HuH-7 (cell line): ENCODE measurements at places on chromosomes 13 and 19.

- no peak for DNase-seq
These were observed 2.3 kb downstream of the LINGO3 start for GRCh38 chr19:2305452-2306280.

GRCh38 chr19:16143399-16144215 lies at the start of gene HSH2D:
Gene HSH2D, plus strand, starts transcription at chr19:16143685. Its CDS starts 5,066 bp downstream, at chr19:16148751.
- DNase-seq = no peak

GRCh38 chr19:39046037-39046821 lies 13.9 kb upstream of the FBXO27 start:
- no peak for DNase-seq

- no peak for DNase-seq
These were observed 3.3 kb downstream of the SIX5 start for GRCh38 chr19:45765702-45766295.

DNA sequence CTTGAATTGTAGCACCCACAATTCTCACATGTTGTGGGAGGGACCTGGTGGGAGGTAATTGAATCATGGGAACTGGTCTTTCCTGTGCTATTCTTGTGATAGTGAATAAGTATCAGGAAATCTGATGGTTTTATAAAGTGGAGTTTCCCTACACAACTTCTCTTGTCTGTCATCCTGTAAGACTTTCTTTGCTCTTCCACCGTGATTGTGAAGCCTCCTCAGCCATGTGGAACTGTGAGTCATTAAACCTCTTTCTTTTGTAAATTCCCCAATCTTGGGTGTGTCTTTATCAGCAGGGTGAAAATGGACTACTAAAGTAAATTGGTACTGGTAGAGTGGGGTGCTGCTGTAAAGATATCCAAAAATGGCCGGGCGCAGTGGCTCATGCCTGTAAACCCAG lies 215.6 kb downstream of the LIG4 start:
- no peak for DNase-seq

GRCh38 chr19:5561559-5561958 lies 6.2 kb downstream of the TINCR start:
- no peak for DNase-seq

GRCh38 chr13:45364876-45365557 lies 24.0 kb upstream of the TPT1 start:
- DNase-seq = no peak

- DNase-seq = no peak
These were observed 29.3 kb upstream of the GRTP1 start for GRCh38 chr13:113393226-113393562.

DNA sequence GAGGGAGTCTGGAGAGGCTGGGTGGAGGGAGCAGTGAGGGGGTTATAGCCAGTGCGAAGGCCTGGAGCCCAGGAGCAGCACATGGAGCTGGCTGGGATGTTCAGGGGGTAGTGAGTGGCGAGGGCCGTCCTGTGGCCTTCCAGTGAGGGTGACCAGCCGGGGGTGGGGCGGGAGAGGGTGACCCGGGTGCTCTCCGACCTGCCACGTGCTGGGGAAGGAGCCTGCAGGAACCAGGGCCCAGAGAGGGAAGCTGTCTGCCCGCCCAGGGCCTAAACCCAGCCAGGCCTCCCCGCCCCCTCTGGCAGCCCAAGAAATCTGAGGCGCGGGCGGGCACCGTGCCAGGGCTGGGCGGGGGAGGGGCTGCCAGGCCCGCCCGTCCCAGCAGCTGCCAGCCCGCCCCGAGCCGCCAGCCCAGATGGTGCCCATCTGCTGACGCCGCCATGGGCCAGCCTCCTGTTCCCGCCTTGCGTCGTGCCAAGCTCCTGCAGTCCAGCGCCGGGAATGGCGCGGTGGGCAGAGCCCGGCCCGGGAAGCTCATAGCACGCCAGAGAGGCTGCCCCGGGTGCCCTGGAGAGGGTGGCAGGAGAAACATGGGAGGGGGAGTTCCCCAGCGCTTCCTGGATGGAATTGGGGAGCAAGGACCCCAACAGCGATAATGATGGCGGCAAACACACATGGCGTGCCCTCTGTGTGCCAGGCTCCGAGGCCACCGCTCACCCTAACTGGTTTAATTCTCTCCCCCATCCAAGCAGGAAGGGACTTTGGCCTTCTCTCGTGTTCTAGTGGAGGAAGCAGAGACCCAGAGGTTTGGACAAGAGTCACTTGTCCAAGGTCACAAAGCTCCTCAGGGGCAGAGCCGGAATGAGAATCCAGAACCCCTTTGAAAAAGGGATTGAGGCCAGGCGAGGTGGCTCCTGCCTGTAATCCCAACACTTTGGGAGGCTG lies 21.5 kb downstream of the NFIC start:
- no peak for DNase-seq

- no peak for DNase-seq
These were observed 3.8 kb upstream of the LTBP4 start for GRCh38 chr19:40597329-40597838.

DNA sequence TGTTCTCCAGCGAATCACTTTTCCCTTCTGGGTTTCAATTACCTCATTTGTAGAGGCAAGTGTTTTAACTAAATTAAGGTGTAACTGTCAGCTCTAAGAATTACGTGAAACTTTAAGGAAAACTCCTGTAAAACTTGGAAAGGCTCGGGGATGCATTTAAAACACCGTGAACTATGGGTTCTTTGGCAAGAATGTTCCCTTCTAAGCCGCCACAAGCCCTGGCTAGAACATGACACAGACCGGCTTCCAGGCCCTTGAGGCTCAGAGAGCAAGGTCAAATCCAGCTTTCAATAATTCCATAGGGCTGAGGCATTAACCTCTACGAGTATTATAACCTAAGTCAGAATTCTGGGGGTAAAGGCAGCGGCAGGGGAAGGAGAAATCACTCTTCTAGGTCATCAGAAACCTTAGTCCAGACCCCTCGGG lies 685 bp downstream of the VWA8 start:
- no peak for DNase-seq

DNA sequence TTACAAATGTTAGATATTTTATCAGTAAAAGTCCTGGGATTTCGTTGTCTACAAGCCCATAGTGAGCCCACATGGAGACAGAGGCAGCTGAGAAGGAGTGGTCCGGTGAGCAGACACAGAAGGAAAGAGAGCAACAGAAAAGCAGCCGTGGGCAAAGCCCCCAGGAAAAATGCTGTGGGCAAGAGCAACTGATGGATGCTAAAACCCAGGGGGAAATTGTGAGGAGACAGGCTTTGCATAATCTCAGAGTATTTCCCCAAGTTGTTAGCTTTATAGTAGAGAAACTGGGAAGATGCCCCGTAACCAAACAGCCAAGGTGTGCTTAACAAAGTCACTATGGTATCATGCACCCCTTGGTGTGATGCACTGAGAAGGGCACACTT lies 35.1 kb downstream of the GJA3 start:
- no peak for DNase-seq
